ENCODE measurements at places on chromosomes 4 and X.

DNA sequence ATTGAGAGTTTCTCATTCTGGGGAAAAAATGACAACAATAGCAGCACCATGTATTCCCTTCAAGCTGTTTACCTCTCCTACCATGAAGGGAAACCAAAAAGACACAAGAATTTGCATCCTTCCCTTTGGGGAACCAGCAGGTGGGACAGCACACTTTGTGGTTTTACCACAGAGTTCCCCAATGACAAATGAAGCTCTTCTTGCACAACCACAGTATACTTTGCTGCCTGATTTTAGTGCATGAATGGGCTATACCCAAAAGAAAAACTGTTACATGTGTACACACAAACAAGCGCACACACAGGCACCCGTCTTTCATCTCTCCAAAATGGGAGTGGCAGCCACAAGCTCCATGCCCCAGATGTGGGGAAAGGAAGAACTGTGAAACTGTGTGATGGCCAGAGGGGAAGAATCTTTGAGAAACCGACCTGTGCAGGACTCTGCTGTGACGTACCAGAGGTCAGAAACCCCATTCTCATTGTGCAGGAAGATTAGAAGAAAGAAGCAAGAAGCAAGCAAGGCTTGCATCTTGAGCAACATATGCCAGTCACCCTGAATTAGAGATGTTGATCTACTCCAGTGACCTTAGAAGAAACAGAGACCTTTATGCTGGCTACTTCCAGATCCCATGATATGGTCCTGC, 2.7 kb upstream of the MAML3 start:
- no peak for DNase-seq

GRCh38 chr4:32789026-32789608, 2068.9 kb downstream of the PCDH7 start:
- DNase-seq: no peak

GRCh38 chr4:41944089-41944488, 8.9 kb downstream of the TMEM33 start:
- DNase-seq: no peak

DNA sequence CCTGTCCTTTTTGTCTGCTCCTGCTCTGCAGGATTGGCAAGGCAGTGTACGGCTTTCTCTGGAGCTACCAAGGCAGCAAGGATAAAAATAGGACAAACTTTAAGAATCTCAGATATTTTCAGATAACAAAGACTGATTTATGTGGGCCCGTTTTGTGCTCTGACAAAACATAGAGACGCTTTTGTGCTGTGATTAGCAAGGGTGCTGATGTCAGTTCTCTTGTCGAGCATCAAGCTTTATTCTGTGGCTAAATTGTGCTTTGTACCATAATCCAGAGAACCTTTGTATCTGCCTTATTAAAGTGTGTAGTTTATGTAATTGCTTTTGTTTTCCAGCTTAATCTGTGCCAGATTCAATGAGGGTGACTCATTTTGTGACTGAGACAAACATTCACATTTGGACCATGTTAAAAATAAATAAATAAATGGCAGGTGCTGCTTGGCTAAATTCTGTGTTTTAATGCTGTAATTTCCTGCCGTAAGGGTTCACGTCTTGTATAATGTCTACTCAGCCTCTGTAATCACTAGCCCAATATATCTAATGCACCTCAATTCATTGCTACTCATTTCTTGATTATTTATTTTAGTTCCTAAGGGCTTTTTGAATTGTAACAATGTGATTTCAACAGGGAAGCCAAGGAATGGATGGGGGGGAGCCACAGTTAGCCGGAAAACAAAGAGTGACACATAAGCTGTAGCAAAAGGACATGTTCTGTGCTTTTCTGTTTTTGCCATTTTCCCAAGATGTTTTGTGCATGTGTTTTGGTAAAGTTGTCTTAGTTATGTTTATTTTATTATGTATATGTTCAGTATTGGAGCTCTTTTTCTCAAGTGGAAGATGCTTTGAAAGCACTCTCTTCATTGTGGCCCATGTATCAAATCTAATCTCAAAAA, 75.1 kb downstream of the GAB1 start:
- DNase-seq: no peak

DNA sequence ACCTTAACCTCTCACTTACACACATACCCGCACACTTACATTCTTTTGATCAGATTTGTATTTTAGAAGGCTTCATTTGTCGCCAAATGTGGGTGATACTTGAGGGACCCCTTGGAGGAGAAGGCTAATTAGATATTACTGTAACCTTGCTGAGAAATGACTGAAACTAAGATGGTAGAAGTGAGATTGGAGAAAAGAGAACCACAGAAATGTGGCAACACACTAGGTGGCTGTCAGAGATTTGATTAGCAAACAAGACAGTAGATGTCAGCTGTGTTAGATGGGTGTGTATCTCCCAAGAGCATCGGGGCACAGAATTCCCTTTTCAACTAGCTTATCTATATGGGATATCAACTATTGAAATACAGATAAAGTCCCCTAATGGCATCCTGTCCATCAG, 149.3 kb upstream of the FABP2 start:
- DNase-seq: no peak

DNA sequence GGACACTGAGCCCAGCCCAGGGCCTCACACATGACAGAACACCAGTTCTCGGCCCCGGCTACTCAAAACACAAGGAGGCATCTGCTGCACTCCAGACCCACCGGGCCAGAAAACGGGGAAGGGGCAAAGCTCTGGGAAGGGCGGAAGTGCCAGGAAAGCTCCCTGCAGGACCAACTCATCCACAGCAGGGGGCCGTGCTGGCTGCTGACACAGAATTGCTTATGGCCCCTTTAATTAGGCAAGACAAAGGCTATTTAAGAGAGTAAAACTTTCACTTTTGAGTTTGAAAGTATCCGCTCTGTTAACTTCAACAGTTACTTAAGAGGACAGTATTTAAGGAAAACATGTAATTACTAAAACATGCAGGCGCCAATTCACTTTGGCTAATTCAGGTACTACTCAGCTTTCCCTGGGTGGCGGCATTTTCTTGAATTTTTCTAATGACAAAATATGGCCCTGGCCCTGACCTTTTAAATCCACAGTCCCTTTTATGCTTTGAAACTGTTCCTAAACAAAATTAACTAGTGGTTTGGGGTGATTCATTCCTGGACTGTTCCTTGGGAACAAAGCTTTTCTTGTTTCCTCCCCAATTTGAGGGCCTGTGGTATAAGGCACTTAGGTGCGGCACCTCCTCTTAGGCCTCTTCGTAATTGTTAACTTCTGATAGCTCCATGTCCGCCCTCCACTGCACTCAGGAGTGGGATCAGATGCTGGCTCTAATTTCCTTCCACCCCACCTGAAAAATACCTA, 40.4 kb downstream of the NSG1 start:
- DNase-seq: no peak

DNA sequence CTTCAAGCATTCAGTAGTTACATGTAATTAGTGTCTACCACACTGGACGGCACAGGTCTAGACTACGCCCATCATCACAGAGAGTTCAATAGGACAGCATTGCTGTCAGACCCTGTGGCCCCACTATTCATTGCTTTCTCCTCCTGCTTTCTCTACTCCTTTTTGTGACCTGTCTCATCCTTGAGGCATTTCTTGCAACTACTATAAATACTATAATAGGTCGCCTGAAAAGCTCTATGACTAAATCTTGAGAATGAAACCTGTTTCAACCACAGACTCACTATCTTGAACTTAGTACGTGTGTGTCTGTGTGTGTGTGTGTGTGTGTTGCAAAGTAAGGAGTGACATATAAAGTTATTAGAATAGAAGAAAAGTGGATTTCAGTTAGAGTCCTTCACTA, 252.9 kb upstream of the KLF3 start:
- no peak for DNase-seq

GRCh38 chrX:68676335-68676734, 28.9 kb downstream of the STARD8 start:
- DNase-seq: no peak

GRCh38 chr4:38868059-38868960, 704 bp downstream of the FAM114A1 start:
- DNase-seq: no peak

DNA sequence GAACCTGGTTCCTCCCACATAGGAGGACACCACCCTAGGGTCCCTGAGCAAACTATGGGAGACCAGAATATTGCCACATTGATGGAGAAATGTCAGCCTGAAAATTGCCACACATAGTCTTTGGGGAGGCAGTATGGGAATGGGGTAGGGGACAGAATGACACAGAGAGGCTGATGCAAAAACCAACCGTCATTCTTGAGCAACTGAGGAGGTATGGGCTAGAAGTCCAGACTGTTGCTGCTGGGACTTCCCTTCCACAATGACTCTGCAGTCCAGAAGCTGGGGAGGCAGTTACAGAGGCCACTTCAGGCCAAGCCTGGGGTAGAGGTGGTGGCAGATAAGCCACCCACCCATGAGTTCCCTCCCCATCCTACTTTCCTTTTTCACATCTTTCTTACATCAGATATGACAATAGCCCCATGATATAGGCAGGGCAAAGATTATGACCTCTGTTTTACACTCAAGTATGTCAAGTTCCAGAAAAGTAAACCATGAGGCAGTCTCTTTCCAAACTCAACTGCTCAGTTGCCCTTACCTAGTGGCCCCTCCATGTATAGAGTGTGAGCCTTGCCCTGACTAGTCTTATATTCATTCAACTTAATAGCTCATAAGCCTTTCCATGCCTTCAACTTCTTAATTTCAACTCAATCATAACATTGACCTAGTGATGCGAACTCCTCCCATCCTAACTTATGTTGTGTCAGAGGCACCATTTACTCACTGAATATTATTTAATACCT, 41.7 kb downstream of the VSIG4 start:
- DNase-seq: no peak

DNA sequence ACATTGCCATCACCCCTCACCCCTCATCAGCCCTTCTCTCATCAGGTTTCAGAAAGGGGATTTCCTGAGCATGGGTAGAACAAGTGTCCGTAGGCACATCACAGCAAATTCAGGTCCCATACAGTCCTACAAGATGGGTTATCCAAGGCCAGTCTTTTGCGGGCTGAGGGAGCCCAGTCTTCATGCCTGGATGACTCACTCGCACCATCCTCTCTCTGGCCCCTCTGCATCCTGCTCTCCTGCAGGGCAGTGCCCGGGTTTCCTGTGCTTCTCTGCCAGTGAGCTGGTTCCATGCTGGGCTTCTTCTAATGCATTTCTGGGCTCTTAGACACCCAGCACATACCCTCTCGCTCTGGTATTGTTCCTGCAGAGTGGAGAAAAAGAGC, 7.3 kb upstream of the INTS6L start:
- no peak for DNase-seq

DNA sequence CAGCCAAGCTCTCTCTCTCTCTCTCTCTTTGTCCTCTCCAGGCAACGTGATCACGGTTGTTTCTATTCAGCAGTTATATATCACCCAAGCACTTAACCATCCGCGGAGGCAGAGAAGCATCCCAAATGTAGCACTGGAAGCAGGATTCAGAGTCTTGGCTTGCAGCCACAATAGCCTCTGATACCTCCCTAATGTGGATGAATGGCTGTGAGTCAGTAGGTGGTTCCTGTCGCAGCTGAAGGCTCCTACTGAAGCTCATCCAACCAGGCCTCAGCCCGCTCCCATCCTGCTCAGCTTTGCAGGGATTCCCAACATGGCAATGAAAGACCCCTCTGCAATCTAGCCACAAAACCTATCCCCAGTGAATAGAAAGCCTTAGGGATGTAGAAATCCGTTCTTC, 5.1 kb downstream of the HS6ST2 start:
- no peak for DNase-seq

DNA sequence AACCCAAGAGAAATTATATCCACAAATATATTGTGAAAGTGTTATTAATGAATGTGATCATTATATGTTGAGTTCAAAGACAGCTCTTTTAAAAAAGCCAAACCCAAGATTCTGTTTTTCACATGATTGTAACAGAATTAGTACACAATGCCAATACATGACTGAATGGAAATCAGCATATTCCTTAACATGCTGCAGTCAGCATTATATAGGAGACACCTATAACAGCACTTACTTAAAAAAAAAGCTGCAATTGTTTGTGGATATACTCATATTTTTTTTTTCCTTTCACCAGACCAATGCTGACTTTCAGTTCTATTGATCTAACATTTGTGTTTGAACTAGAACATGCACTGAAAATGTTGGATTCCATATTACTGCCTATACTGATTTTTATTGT, 165.2 kb downstream of the CCSER1 start:
- no peak for DNase-seq

GRCh38 chr4:152424396-152424795, 111.5 kb downstream of the FBXW7 start:
- no peak for DNase-seq

GRCh38 chr4:40458109-40458508, 123.0 kb downstream of the CHRNA9 start:
- no peak for DNase-seq

DNA sequence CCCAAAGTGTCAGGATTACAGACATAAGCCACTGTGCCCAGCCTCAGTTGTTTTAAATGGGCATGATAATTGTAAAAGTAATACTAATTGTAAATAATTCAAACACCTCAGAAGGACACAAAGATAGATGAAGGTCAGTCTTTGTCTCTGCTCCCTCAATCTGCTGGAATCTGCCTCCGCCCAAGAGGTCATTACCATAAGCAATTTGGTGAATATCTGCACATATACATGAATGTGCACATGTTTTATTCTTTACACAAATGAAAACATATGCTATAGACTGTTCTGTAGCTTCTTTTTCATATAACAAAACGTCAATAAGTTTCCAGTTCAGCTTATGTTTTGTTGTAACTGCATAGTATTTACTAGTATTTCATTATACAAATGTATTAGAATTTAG, 7.0 kb downstream of the STBD1 start:
- no peak for DNase-seq

- DNase-seq: no peak
These were observed 68.1 kb upstream of the NAP1L5 start for GRCh38 chr4:88765729-88766128.

- no peak for DNase-seq
These were observed 240.1 kb downstream of the OPHN1 start for GRCh38 chrX:68193234-68193633.

- DNase-seq: no peak
These were observed 46.1 kb downstream of the HTRA3 start for GRCh38 chr4:8315435-8316250.

GRCh38 chr4:89914609-89915550, 20.2 kb downstream of the MMRN1 start:
- DNase-seq: no peak

GRCh38 chr4:42172128-42172790, 19.8 kb upstream of the BEND4 start:
- no peak for DNase-seq

GRCh38 chr4:73257651-73258435, 755 bp downstream of the ANKRD17 start:
- DNase-seq: no peak

- DNase-seq: no peak
These were observed 24.9 kb upstream of the IQSEC2 start for GRCh38 chrX:53305996-53306937.

DNA sequence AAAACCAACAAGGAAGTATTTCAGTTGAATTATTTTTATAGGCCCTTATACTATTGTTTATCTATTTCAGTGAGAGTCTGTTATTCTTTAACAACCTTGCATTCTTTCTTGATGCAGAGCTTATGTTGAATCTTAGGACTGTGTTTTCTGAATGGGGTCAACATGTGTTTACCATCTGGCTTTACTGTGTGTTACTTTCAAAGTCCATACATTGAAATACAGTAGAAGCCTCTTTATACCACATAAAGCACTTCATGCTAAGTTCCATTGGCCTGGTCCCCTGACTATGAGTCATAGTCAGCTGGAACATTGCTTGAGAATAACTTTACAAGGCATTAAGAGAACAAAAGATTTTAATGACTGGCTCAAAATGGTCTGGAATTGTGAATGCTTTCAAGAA, 152.6 kb downstream of the GASK1B start:
- no peak for DNase-seq

- DNase-seq: no peak
These were observed 6.4 kb downstream of the ACE2 start for GRCh38 chrX:15594371-15594770.
